Nucleus accumbens (tissue), 56 donors: ENCODE measurements at places on chromosomes 16 and 17.

- DNase-seq = peak; percentile 65
Measured at GRCh38 chr17:29212681-29213121, 32.5 kb upstream of the MYO18A start.

- DNase-seq = no peak
Measured at GRCh38 chr16:27671410-27671809, 121.5 kb downstream of the KATNIP start.

DNA sequence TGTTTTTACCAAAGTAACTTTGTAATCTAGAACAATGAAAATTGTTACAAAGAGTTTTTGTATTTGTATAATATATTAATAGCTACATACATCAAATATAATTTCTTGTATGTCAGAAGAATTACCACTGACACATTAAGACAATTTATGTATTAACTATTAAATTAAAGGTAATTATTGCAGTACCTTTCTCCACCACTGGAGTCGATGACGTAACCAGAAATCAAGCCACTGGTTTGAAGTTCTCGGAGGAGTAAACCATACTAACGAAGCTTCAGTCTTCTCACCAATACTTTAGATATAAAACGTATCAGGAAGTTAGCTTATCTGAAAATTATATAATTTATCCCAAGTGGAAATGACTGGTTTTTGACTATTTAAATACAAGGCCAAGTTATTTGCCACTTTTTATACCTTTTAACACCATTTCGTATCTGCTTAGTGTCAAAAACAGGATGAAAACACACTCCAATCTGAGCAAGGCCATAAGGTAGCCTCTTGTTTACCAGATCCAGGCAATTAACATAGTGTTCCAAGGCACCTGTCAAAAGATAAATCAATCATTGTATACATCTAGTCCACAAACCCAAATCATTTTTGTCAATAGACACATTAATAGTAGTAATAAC, 4.3 kb downstream of the POLG2 start:
- no peak for DNase-seq

DNA sequence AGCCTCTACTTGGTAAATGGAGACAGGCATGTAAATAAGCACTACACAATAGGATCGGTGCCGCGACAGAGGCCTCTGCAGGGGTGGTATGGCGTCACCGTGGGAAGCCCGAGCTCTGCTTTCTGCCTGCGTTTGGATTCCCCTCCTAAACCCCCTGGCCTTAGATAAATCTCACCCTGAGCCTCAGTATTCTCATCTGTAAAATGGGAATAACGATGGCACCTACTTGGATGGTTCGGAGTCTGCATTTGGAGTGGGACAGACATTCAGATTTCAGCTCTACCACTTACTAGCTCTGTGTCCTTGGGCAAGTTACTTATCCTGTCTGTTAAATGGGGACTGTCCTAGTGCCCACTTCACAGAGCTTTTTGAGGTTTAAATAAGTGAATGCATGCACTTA, 42.8 kb upstream of the TNRC6A start:
- DNase-seq = no peak

- no peak for DNase-seq
Measured at GRCh38 chr16:75402821-75403475, 30.4 kb downstream of the CFDP1 start.

DNA sequence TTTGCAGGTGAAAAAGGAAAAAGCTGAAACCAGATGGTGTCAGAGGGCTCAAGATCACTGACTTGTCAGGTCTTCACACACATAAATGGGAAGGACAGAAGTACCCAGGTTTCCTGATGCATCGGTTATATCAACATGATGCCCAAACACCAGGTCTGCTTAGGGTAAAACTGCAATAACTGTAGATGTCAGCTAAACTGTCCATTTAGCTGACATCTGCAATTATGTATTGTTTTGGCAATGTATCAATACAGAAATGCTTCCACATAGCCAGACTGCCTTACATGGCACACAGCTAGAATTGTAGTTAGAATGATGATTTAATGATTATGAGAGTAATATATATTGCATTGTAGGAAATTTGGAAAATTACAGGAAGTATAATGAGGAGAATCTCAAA, 5.0 kb downstream of the ACSM3 start:
- DNase-seq = no peak

DNA sequence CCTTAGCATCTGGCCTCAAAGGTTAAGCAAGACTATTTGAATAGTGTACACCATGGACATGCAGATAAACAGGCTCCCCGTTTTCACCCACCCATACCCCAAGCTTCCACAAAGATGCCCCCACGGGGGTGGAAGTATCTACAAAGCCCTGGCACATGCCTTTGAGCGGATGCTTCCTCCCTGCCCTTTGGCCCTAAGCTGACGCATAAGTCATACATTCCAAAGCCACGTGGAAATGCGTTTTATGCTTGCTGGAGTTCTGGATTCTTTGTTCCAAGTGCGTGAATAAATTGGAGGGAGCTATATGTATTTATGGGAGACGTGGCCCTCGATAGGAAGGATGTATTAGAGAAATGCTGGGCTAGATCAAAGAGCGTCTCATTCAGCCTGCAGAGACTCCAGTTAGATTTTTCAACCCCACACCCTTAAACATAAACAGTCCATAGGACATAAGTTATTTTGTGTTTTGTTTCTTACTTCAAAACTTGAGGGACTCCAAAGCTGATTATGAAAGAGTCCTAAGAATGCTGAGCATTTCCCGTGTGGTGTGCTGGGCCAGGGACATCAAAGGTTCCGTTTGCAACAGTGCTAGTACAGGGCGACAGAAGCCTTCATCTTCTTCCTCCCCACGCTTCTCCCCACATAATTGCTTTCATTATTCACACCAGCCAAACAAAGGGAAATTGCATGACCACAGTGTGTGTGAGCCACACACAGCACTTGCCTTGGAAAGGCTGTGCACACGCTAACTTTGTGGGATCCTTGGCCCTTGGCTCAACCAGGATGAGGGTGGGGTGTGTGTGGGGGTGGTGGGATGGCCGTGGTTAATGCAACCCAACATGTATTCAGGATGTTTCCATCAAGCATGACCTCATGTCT, 73.6 kb downstream of the WIPI1 start:
- no peak for DNase-seq

GRCh38 chr16:69469807-69470561, 45.6 kb downstream of the CYB5B start:
- DNase-seq = no peak

DNA sequence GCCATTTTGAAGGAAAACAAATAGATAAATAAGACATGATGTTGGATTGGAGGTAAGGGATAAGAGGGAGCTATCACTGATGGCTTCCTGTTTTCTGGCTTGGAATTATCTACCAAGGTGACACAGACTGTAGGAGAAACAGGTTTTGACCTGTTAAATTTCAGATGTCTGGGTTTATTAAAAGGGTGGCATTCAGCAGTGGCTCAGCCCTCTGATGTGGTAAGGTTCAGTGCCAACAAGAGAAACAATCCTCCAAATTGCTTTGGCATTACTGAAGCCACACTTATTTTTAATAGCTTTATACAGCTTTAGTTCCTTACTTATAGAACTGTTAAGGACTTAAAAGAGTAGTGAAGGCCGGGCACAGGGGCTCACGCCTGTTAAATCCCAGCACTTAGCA, 37.0 kb upstream of the AKAP1 start:
- DNase-seq = no peak

GRCh38 chr17:46910179-46910927, 12.6 kb upstream of the GOSR2 start:
- no peak for DNase-seq

- no peak for DNase-seq
Measured at GRCh38 chr16:28981517-28981916, 3.3 kb upstream of the LAT start.

GRCh38 chr16:4654011-4654963, 29.7 kb downstream of the MGRN1 start:
- no peak for DNase-seq

DNA sequence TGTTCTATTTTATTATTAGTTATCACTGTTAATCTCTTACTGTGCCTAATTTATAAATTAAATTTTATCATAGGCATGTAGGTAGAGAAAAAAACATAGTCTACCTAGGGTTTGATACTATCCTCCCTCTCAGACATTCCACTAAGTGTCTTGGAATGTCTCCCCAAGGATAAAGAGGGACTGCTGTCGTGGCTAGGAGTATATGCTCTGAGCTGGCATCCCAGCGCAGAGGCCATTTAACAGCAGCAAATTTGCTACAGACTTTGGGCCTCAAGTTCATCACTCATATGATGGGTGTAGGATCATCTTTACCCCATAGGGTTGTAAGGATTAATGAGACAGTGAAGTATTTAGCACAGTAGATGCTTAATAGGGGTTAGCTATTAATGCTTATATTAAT, 56.7 kb downstream of the ZFHX3 start:
- no peak for DNase-seq

DNA sequence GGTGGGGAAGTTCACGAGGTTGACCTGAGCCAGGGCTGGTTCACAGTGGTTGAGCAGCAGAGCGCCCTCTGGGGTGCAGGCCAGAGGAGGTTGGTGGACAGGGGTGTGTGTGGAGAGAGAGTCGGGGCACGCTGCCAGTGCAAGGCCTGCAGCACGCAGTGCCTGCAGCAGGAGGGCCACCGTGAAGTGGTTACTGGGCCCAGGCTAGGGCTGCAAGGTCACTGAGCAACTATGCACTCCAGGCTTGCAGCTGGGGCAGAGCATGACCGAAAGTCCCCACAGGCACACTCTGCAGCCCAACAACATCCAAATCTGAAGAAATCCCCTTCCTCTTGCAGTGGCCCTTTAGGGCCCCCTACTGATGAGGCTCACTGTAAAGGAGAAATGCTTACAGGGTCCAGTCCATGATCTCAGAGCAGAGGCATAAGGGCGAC, 89.1 kb upstream of the NOL11 start:
- DNase-seq = no peak

DNA sequence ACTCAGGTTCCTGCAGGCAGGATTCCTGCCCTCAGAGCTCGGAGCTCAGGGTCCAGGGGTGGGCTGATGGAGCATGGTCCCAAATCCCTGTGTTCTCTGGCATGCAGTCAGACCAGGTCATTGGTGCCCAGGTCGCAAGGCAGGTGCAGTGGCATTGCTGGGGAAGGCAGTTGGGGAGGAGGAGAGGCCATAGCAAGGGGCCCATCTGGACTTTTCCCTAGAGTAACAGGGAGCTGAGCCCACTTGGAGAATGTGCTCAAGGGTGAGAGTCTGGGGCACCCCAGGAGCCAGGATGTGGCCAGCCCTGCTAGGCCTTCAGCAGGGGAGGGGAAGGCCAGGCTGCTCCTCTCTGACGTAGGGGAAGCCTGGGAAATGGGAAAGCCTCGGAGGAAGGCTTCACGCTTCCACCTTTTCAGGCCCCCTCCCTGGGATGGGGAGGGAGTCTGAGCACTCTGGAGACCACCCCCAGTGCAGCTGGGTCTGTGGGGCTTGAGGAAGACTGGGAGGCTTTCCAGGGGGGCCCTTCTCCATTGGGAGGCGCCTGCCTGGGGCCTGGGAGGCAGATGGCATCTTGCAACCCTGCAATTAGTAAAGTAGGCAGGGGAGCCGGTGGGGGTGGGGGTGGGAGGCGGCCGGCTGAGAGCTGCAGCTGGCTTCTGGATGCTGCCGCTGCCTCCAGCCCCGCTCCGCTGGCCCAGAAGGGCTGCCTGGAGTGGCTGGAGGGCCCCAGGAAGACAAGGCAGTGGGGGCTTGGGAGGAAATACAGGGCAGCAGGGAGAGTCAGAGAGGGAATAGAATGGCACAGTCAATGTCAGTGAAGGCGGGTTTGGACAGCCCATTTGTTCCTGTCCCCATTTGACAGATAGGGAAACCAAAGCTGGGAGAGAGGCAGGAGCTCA, 21.1 kb upstream of the DOK4 start:
- DNase-seq = no peak

GRCh38 chr17:66777689-66778225, 57.2 kb upstream of the CACNG5 start:
- peak; percentile 57 for DNase-seq

GRCh38 chr16:78116946-78117345, 17.5 kb downstream of the WWOX start:
- DNase-seq = no peak

DNA sequence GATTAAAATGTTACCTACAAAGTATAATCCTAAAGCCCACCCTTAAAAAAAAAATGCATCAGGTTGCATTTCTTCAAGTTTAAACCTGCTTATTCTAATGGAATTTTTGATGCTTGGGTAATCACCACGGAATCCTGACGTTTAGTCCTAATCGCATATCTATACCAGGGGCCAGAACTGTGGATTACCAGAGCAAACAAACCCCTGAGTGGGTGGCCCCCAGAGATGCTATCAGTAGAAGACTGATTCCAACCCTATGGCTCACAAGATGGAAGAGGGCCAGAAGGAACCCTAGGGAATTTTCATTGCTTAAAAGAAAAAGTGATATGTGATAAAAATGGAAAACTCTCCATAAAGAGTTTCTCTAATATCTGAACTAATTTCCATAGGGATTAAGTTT, 152.2 kb upstream of the NOG start:
- no peak for DNase-seq

DNA sequence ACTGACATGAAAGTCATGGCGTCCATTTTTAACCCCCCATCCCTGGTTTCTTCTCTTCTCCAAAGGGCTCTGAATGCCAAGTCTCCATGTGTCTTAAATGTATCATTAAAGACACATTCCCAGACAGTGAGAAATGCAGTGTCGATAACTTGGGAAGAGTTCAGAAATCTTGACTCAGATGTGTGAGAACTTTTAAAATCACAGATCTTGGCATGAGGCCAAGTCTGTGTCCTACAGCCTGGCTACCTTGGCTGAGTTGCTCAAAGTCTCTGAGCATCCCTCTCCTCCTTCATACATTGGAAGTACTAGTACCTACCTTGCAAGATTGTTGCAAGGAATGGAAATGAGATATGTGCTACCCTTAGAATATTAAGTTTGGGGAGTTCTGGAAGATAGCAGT, 1046.5 kb upstream of the RBFOX1 start:
- no peak for DNase-seq

GRCh38 chr16:65212791-65213190, 90.9 kb upstream of the CDH11 start:
- no peak for DNase-seq

DNA sequence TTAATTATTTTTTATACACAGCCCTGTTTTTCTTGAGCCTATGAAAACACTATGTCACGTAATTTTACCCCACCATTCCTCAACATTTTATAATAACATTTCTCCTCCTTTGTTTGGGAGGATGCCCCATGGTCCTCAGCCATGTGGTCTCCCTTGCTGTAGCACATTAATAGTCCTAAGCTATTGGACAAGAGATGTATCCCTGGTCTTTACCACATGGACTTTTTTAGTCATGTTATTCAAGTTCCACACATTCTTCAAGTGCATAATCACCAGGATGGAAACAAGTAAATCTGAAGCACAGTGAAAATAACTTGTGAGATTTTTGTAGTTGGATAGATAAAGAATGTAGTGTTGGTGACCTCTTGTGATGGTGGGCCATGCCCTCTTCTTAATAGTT, 2.0 kb upstream of the KRTAP2-3 start:
- no peak for DNase-seq

GRCh38 chr17:19442731-19443130, 31.7 kb downstream of the RNF112 start:
- no peak for DNase-seq
